Vagina (tissue), 2 donors: ENCODE measurements at places on chromosomes 3 and 15. TPM values are rescaled to one million over a fixed set of nuclear protein-coding genes. Genes with fewer than 3 reads are reported as not detected.

GRCh38 chr15:56817321-56818080, 84.2 kb upstream of the ZNF280D start:
- no peak for DNase-seq

Gene AHSG
- total RNA-seq: not detected

DNA sequence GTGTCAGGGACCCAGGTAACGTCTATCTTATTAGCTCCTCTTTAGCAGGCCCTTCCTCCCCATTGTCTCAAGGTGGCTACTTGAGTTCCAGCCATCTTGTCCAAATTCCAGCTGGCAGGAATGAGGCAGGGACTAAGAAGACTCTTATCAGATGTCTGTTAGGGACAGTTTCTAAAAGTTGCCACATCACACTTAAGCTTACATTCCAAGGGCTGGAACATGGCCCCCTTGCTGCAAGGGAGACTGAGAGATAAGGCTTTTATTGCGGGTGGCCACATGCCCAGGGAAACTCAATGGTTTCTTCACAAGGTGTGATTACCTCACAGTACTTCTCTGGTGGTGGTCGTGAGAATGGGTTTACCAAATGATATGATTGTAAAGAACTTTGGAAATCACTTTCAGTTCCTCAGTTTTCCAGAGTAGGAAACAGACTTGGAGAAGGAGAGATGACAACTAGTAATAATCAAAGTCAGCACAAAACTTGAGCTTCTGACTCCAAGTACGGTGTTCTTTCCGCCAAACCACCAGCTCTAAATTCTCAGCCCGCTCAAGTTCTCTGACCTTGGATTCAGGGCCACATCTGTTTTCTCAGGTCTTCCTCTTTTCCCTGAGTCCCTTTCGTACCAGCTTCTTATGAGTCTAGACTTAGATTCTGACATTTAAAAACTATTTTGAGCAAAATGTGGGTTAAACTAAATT, 14.2 kb downstream of the PDIA5 start:
- no peak for DNase-seq

Gene HEG1
- 47.1 TPM for total RNA-seq

GRCh38 chr3:17847156-17847555, 104.7 kb upstream of the TBC1D5 start:
- DNase-seq: no peak

- no peak for DNase-seq
Observed at GRCh38 chr15:98729446-98730042, 81.2 kb downstream of the IGF1R start.

GRCh38 chr15:55403531-55403930, 4.6 kb downstream of the CCPG1 start:
- no peak for DNase-seq

Gene TATDN2
- total RNA-seq: 34.4 TPM
